ENCODE measurements at places on chromosomes 3 and 15.

DNA sequence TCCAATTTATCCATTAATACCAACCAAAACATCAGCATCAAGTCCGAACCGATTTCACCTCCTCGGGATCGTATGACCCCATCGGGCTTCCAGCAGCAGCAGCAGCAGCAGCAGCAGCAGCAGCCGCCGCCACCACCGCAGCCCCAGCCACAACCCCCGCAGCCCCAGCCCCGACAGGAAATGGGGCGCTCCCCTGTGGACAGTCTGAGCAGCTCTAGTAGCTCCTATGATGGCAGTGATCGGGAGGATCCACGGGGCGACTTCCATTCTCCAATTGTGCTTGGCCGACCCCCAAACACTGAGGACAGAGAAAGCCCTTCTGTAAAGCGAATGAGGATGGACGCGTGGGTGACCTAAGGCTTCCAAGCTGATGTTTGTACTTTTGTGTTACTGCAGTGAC is 20.8 kb downstream of the LYSMD4 start:
- DNase-seq, result no peak

GRCh38 chr3:194339356-194339755 is 11.8 kb downstream of the CPN2 start:
- DNase-seq, result no peak

- no peak for DNase-seq
Measured at GRCh38 chr3:71057526-71057894, 526.0 kb downstream of the FOXP1 start.

DNA sequence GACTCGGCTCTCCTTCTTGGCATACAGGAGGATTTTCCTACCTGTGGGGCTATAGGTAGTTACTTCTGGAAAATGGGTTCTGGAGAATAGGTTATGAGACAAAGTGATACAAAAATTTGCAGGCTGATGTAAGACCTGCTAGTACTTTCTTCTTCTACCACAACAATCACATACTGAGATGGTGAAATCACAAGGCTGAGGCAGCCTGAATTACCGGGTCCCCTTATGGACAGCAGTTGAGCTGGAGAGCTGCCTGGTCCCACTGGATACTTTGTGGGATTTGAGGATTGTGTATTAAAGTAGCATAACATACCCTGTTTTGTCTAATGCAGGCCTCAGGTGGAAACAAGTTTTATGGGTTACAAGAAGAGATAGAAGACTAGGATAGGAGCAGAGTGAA is 86.5 kb upstream of the FAM98B start:
- no peak for DNase-seq

DNA sequence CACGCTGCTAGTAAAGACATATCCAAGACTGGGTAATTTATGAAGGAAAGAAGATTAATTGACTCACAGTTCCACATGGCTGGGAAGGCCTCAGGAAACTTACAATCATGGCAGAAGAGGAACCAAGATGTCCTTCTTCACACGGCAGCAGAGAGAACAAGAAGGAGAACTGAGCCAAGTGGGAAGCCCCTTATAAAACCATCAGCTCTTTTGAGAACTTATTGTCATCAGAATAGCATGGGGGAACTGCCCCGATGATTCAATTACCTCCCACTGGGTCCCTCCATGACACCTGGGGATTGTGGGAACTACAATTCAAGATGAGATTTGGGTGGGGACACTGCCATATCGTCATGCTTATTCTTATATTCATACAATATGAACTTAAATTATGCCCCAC is 49.0 kb downstream of the DUT start:
- DNase-seq, result no peak

- DNase-seq, result peak; percentile 84
Measured at GRCh38 chr15:55253580-55253979, 36.0 kb downstream of the RAB27A start.

GRCh38 chr15:83283813-83284558 is 478 bp downstream of the BNC1 start:
- no peak for DNase-seq

DNA sequence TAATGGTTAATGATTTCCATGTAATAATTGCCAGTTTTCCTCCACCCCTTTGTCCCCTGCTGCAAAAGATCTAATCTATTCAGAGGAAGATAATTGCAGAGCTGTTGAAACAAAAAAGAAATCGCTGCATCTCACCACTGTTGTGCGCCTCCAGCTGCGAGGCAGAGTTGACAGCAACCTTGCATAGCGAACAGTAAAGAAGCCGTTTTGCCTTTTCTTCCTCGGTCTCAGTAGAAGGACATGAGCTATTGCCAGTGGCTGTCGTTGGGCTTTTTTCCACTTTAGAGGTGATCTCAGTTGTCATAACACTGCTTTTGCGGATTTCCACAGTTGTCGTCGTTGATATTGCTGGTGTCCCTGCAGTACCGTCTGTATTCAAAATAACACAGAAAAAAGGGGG is 314.2 kb downstream of the ZNF385D start:
- no peak for DNase-seq

- DNase-seq, result no peak
Measured at GRCh38 chr3:179425075-179425474, 26.2 kb downstream of the GNB4 start.

GRCh38 chr3:145857956-145858355 is 303.0 kb downstream of the PLOD2 start:
- peak; percentile 21 for DNase-seq

DNA sequence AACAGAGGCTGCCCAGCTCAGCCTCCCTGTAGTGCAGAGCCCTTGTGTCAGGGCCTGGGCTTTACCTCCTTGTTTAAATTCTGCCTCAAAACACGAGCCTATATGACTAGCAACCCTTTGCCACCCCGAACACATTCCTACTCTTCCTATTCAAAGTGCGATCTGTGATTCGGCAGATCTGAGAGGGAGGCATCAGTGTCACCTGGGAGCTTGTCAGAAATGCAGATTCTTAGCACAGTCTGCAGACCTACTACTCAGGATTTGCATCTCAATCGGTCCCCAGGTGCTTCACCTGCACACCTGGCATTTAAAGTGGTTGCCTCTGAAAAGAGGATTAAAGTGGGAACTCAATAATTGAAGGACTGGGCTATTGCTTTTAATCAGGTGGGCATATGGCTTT is 273.2 kb upstream of the TOPAZ1 start:
- DNase-seq, result no peak

DNA sequence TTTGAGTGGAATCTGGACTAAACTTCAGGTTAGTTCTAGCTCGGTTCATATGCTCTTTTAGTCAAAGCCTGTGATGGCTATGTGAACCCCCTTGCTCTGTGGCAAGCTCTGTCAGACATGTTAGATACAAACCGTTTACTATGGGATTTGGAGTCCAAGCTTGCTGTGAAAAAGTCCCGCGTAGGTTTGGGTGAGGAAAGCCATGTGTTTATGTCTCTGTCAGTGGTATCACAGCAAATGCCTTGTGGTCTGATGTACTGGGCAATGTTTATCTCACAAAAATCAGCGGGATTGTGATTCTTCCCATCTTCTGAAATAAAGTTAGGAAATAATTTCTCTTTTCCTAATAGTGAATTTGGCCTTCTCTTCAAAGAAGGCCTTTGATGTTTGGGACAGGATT is 5.0 kb downstream of the BOC start:
- no peak for DNase-seq

- DNase-seq, result no peak
Measured at GRCh38 chr3:136146981-136147729, 49.0 kb downstream of the MSL2 start.

DNA sequence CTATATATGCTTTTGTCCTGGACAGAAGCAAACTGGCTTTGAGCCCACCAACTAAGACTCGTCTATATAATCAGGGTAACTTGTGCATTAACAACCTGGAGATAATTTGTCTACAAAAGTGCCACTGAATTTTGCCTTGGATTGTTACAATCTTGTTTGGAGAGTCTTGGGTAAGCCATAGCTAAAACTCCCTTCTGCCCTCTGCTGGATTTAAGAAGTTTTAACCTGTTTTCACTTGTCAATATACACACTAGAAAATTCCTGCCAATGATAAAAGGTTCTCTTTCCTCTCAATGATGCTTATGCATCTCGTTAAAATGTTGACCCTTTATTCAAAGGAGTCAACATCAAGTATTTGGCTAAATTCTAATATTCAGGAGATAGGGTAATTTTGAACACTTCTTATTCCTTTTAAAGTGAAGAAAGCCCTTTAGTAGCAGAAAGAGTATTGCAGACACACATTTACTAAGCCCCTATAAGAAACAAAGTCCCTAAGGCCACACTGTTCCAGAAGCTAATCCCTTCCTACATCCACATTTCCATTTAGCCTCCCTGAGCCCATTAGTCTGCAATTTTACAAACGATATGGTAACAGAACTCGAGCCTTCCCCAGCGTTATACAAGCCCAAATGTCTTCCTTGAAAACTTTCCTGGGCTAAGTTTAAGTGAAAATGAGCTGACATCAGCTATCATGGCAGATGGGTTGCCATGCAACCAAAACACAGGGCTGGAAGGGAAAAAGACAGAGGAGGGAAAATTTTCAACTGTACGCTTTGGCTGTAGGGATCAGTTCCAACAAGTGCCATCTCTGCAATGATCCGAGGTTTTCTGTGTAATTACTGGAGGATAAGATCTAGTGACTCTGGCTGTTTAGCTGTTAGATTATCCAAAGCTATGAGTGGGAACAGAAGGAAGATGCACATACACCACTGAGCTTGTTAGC is 75.9 kb upstream of the FGF12 start:
- DNase-seq, result no peak

DNA sequence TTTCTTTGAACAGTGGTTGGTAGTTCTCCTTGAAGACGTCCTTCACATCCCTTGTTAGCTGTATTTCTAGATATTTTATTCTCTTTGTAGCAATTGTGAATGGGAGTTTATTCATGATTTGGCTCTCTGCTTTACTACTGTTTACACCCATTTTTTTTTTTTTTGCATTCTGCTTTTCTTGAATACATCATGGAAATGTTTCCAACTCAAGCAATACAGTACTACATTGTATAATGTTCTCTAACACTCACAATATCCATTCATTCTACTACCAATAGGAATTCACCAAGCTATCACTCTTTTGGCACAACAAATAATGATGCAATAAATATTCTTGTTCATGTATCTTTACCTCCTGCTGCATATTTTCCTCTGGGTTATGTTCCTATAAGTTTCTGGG is 801.7 kb downstream of the NTRK3 start:
- DNase-seq, result peak; percentile 15

DNA sequence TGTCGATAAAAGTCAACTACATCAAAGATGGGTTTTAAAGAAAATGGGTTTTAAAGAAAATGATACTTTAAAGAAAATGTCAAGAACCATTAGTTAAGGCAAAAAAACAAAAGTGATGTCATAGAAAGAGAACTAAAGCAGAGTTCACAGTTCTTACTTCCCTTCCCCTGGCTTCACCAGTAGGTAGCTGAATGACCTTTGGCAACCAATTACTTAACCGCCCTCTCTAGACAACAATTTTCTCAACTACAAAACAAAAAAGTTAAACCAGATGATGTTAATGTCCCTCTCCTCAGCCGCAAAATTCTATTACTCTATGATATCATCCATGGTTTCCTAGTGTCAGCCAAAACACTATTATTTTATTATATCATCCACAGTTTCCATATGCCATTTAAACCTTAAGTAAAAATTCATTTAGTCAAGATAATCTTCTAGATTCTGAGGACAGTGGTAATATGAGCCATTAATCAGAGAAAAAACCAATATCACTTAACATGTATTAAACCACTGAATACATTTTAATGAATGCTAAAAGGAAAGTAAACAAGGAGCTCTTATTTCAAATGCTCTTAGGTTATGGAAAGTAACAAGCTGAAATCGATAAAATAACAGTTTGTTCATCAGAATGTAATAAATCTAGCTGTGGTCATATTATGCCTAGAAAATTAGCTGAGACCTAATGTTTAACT is 13.1 kb downstream of the RYK start:
- DNase-seq, result no peak

- no peak for DNase-seq
Measured at GRCh38 chr3:189898559-189899153, 222.0 kb downstream of the P3H2 start.

GRCh38 chr15:50232791-50233190 is 32.7 kb downstream of the HDC start:
- DNase-seq, result no peak

GRCh38 chr3:89955156-89955555 is 847.7 kb downstream of the EPHA3 start:
- DNase-seq, result no peak

DNA sequence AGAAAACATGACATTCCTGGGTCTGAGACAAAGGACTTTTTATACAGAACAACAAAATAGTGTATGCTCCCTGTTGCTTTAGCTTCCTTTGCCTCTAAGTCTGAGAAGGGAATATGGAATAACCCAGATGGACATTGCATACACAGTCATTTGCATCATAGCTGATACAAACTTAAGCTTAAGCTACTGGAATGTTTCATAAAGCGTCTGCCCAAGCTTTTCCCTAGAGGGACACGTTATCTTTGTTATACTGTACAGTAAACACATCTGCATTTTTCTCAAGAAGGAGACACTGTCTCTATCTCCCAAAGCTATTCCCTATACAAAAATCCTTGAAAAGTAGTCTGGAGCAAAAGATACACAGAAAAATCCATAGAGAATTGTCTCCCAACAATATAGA is 775.0 kb downstream of the DIPK2A start:
- DNase-seq, result no peak

DNA sequence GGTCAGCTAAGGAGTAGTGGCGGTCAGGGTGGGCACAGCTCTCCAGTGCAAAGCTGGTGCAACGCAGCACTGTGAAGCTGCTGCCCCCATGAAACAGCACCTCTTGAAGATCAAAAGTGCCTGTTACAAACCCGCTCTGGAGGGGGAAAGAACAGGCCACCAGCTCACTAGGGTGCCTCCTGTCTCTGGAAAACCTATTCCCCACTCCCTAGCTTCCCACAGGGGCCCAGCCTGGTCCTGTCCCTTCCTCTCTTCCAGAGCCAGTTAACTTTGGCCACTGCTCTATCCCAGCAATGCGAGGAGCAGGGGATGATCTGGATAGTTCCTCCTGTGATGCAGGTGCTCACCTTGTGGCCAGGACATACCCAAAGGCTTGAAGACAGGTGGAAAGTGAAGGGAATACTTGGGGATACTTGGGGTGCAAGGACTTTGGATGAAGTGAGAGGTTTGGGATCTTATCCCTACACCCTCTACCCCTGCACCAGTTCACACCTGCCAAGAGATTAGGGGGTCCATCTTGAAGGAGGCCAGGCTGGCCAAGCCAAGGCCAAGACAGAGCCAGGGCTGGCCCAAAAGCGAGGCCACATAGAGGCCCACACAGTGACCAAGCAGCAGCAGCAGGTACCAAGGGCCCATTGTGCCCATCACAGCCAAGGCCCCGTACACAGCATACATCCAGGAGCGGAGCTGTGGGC is 4.2 kb downstream of the HHATL start:
- DNase-seq, result no peak
